Fibroblast of lung (primary cell): ENCODE measurements at places on chromosomes 6 and 20. TPM values are rescaled to one million over a fixed set of nuclear protein-coding genes. Genes with fewer than 3 reads are reported as not detected.
A peak's percentile ranks its signal among the peaks of the same experiment; 100 is the strongest.

- DNase-seq = no peak
These were observed 43.4 kb upstream of the MRGBP start for GRCh38 chr20:62752671-62753501.

- no peak for DNase-seq
These were observed 140.3 kb downstream of the SMOC2 start for GRCh38 chr6:168581236-168581635.

ADGRG6 gene
- polyA plus RNA-seq = 23.4 and 67.2 TPM in 2 replicates

- DNase-seq = no peak
These were observed 102.1 kb downstream of the FNDC1 start for GRCh38 chr6:159271257-159271656.

GRCh38 chr6:41194386-41194785, 6.6 kb downstream of the TREML2 start:
- no peak for DNase-seq

- no peak for DNase-seq
These were observed 32.9 kb downstream of the TMEM244 start for GRCh38 chr6:129828229-129828628.

DNA sequence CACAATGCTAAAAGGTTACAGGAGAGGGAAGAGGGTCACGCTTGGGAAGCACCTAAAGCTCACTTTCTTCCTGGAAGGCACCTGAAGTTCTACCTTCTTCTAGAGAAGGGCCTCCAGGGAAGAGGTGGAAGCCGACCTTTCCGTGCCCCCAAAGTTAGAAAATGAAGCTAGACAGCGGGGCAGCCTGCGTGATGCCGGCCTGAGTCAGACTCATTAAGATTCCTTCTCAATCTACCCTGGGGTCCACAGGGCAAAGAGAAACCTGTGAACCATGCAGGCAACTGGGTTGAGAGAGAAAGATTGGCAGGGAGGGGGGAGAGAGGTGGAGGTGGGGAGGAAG, 54.8 kb upstream of the CCDC167 start:
- no peak for DNase-seq

DNA sequence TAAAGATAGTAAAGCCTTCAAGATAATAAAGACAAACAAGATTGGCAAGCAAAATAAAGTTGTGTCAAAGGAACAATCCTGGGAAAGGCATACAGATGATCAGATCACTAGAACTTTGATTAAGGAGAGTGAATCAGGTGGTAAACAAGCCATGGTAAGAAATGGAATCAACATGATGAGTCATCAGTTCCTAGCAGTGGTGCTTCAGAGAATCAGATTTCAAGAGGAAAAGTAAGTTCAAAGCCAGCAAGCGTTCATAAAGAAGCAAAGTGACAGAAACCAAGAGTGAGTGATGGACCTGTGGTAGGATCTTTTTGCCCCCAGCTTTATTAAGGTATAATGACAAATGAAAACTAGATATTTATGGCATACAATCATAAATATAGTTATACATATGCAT, 340.4 kb downstream of the TPBG start:
- peak; percentile 1 for DNase-seq

DNA sequence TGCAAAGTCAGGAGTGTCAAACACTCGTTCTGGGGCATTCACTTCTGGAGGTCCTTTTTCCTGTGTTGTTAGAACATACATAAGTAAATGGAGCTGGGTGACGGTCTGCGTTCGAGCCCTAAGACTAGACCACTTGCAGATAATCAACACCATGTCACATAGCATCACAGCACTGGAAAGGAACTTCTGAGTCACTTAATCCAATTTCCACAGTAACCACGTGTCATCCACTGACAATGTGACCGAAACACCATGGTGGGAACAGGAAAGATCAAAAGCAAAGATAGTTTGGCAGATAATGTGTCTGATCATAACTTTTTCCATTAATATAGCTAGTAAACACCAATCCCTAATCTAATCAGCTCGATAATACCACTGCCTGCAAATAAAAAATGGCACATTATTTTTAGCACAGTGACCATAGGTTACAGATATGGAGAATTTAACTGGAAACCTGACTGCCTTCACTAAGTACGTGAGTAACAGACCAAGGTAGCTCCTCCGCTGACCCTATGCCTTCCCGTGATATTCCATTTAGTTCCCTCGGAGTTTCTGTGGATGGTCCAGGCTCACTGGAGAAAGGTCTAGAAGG, 34.8 kb downstream of the WRNIP1 start:
- no peak for DNase-seq

- no peak for DNase-seq
These were observed 68.6 kb downstream of the ABHD12 start for GRCh38 chr20:25321991-25322390.

PACRG gene
- polyA plus RNA-seq = 0.30 and 0.77 TPM in 2 replicates

PKIB gene
- 2.2 and 4.4 TPM in 2 replicates for polyA plus RNA-seq

GRCh38 chr6:21354805-21355238, 238.7 kb upstream of the SOX4 start:
- no peak for DNase-seq

DNA sequence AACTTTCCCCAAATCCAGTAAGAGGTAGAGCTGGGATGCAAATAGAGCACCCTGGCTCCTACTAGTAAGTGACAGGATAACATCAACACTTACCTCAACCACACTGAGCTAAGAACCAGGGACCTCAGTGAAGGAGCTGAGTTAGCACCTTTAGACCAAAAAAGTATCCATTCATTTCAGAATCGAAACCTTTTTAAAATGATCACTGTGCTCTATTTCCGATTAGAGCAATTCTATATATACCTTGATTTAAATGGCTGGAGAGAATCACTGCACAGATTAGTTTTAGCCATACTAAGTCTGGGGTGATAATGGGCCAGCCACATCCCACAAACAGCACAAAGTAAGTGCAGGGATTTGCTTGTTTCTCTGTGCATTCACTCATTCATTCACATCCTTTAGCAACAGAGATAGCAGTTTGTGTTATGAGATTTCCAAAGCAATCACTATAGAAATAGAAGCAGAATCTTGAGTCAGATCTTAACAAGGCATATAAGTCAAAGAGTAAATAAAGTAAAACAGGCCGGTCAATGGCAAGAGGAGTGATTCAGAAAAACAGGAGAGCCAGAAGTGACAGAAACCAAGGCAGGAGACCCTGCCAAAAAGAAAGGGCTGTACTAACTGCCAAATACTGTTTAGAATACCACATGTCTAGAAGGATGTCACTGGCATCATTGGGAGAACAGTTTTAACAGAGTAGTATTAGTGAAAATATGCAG, 136.3 kb downstream of the KIF13A start:
- peak; percentile 64 for DNase-seq

MYLK2 gene
- polyA plus RNA-seq = 0.03 TPM in 1 of 2 replicates, not detected in the other

GRCh38 chr20:47009784-47010183, 115.1 kb downstream of the EYA2 start:
- no peak for DNase-seq

GRCh38 chr6:55666606-55667225, 87.7 kb upstream of the HMGCLL1 start:
- DNase-seq = no peak

LAMP5 gene
- polyA plus RNA-seq = 0.92 and 19.3 TPM in 2 replicates

GRCh38 chr20:63139356-63139755, 76.6 kb downstream of the YTHDF1 start:
- no peak for DNase-seq

CDH22 gene
- polyA plus RNA-seq = not detected in 2 replicates

RIMS1 gene
- 0.40 and 1.1 TPM in 2 replicates for polyA plus RNA-seq

- no peak for DNase-seq
These were observed 62.9 kb downstream of the SSR1 start for GRCh38 chr6:7249946-7250643.

MOG gene
- polyA plus RNA-seq = not detected in 2 replicates

- peak; percentile 59 for DNase-seq
These were observed 16.5 kb upstream of the UBE2J1 start for GRCh38 chr6:89368999-89369398.

- no peak for DNase-seq
These were observed 53.2 kb upstream of the IFNGR1 start for GRCh38 chr6:137272403-137272802.

DNA sequence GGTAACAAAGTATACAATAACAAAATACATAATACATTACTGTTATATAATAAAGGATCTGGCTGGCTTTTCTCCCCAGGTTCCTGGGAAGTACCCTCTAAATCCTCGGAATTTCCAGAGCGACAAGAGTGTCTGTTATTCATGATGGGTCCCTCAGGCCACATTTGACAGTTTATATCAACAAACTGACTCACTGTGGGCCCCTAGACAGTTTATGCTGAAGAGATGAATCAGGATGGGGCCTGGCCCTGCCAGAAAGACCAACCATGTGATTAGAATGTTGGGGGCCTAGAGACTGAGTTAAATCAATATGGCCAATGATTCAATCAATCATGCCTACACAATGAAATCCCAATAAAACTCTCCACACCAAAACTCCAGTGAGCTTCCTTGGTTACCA, 13.5 kb downstream of the USP45 start:
- no peak for DNase-seq

RAE1 gene
- polyA plus RNA-seq = 39.4 and 52.8 TPM in 2 replicates
